ENCODE measurements at places on chromosomes 7 and 10. TPM values are rescaled to one million over a fixed set of nuclear protein-coding genes. Genes with fewer than 3 reads are reported as not detected.

DNA sequence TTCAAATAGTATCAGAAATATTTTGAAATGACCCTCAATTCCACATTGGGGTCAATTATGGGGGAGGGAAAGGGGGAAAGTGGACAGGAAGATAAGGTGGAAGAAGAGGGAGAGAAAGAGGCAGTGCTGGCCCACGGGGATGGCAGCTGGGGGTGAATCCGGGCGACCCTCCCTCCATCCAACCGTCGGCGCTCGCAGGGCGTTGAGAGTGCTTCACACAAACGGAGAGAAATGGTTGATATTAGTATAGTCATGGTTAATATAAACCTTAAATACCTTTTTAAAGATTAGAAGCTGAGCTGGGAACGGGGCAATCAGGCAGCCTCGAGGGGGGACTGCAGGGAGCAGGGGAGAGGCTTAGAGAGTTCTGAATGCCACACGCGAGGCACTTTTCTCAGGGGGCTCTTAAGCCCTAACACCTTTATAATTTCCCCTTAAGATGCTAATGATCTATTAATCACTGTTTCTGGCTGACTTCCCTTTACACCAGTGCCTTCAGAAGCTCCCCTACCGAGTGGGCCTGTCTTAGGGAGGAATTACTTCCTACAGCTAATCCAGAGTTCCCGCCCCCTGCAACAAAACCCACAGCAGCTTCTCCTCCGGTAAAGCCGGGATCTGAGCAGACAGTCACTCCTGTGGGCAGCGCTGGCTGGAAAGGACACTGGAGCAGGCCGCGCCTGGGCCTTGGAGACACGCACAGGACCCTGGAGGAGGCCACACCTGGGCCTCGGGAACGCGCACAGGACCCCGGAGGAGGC lies 39.5 kb downstream of the PRKAG2 start:
- H3K4me1 ChIP-seq: peaks cover 10% of the 10 kb centered on the region
- no peak overlapping the region for H3K27ac ChIP-seq
- no peak for DNase-seq
- no peaks in the 10 kb centered on the region for H3K27me3 ChIP-seq
- no peak overlapping the region for H3K4me3 ChIP-seq
- H3K36me3 ChIP-seq: peaks cover 15% of the 10 kb centered on the region

- no peaks in the 10 kb centered on the region for H3K36me3 ChIP-seq
- no peak overlapping the region for H3K4me3 ChIP-seq
- no peak for DNase-seq
- no peaks in the 10 kb centered on the region for H3K4me1 ChIP-seq
- no peak overlapping the region for H3K27ac ChIP-seq
Observed at GRCh38 chr7:77565917-77566316, 28.8 kb downstream of the PTPN12 start.

DNA sequence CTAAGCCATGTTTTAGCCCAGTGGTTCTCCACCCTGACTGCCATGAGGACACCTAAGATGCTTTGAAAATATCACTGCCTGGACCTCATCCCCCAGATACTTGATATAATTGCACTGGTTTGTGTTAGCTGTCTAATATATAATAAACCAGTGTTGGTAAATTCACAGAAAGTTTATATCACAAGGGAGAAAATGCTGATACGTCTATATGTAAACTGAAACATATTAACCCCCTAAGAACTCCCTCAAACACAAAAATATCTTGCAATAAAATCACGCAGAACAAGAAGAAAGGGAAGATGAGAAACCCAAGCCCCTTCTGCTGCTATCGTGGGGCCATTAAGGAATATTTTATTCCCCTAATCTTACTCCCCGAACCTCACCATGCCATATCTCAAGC lies 8.2 kb downstream of the IMMP2L start:
- peaks cover 11% of the 10 kb centered on the region for H3K36me3 ChIP-seq
- H3K27me3 ChIP-seq: no peaks in the 10 kb centered on the region

GRCh38 chr7:135717693-135718092 lies 10.3 kb downstream of the SLC13A4 start:
- H3K36me3 ChIP-seq: no peaks in the 10 kb centered on the region
- H3K27ac ChIP-seq: no peak overlapping the region
- DNase-seq: no peak
- H3K27me3 ChIP-seq: peaks cover 7% of the 10 kb centered on the region

- H3K27me3 ChIP-seq: peaks cover 67% of the 10 kb centered on the region
- no peak overlapping the region for H3K4me3 ChIP-seq
- no peaks in the 10 kb centered on the region for H3K36me3 ChIP-seq
- H3K4me1 ChIP-seq: peaks cover 9% of the 10 kb centered on the region
- no peak for DNase-seq
- H3K27ac ChIP-seq: no peak overlapping the region
Observed at GRCh38 chr10:22344249-22344648, 1.0 kb upstream of the SPAG6 start.

DNA sequence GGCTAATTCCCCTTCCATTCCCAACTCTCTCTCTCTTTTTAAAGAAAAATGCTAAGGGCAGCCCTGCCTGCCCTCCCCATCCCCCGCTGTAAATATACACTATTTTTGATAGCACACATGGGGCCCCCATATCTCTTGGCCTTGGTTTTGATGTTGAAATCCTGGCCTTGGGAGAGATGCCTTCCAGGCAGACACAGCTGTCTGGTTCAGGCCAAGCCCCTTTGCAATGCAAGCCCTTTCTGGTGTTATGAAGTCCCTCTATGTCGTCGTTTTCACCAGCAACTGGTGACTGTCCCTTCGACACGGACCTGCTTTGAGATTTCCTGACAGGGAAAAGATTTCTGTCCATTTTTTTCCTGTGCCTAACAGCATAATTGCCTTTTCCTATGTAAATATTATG lies 3.0 kb downstream of the ADRA2A start:
- H3K27me3 ChIP-seq: peaks cover 46% of the 10 kb centered on the region
- H3K4me1 ChIP-seq: peaks cover 20% of the 10 kb centered on the region
- no peak overlapping the region for H3K4me3 ChIP-seq

The RSPH10B2 gene
- 0.70 TPM for polyA plus RNA-seq

DNA sequence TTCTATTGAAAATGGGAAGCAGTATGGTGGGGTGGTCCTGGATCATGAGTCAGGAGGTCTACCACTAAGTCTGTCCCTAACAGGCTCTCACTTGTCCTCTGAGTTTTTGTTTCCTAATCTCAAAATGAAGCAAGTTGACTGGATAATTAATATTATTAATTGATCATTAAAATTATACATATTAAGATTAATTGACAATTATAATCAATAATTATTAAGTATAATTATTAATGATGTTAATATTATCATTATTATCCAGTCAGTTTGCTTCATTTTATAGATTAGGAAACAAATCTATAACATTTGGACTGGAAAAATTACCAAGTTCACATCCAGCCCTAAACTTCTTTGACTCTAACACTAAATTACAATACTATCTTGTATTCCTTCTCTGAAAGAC lies 174.2 kb upstream of the KMT2E start:
- DNase-seq: no peak
- peaks cover 5% of the 10 kb centered on the region for H3K36me3 ChIP-seq
- H3K4me1 ChIP-seq: no peaks in the 10 kb centered on the region
- H3K4me3 ChIP-seq: no peak overlapping the region

GRCh38 chr10:6741541-6741941 lies 161.5 kb upstream of the PRKCQ start:
- H3K36me3 ChIP-seq: no peaks in the 10 kb centered on the region
- DNase-seq: no peak
- H3K4me1 ChIP-seq: no peaks in the 10 kb centered on the region
- H3K27me3 ChIP-seq: peaks cover 3% of the 10 kb centered on the region

DNA sequence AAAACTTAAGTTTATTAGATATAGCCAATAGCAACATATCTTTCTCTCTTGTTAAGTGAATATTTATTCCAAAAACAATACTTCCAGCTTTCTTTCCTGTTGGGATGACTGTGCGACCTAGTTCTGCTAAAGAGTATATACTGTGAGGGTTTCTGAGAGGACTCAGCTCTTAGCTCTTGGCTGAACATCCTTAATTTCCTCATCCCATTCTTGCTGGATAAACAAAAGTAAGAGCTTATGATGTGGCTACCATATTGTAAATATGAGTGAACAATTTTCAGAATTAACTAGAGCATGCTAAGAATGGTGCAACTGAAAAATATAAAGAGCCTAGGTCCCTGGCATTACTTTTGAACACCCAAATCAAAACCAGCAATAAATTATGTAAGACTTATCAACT lies 279.5 kb upstream of the GNAI1 start:
- H3K27me3 ChIP-seq: no peaks in the 10 kb centered on the region
- no peak overlapping the region for H3K27ac ChIP-seq
- no peak overlapping the region for H3K4me3 ChIP-seq
- DNase-seq: no peak
